Neural crest cell (in vitro differentiated cells): ENCODE measurements at places on chromosomes 4 and X. TPM values are rescaled to one million over a fixed set of nuclear protein-coding genes. Genes with fewer than 3 reads are reported as not detected.

Gene RPA4
- total RNA-seq = 0.44 and 0.50 TPM in 2 replicates

Gene CXCR3
- not detected in 2 replicates for total RNA-seq

Gene CTPS2
- total RNA-seq = 66.5 and 67.5 TPM in 2 replicates

Gene GJB1
- total RNA-seq = 12.3 and 12.4 TPM in 2 replicates

Gene MAGEC1
- not detected in 2 replicates for total RNA-seq

Gene NPY2R
- total RNA-seq = not detected in 2 replicates

Gene NFKB1
- 19.1 and 24.6 TPM in 2 replicates for total RNA-seq

Gene HELT
- not detected in 2 replicates for total RNA-seq

Gene PNMA3
- total RNA-seq = 9.8 and 10.0 TPM in 2 replicates

Gene HMX1
- total RNA-seq = 0.91 and 1.1 TPM in 2 replicates

Gene PABPC1L2A
- total RNA-seq = 0.23 and 0.39 TPM in 2 replicates

Gene DOK7
- total RNA-seq = 0.16 TPM in 1 of 2 replicates, not detected in the other

Gene TIGD2
- 9.4 and 10.3 TPM in 2 replicates for total RNA-seq

Gene CYBB
- total RNA-seq = not detected in 2 replicates

Gene P2RY10
- not detected in 2 replicates for total RNA-seq

Gene FRMPD3
- total RNA-seq = 1.8 and 2.3 TPM in 2 replicates

Gene RGN
- total RNA-seq = 0.27 and 0.70 TPM in 2 replicates

Gene CC2D2A
- 26.2 and 27.8 TPM in 2 replicates for total RNA-seq

Gene MED14
- 52.7 and 55.5 TPM in 2 replicates for total RNA-seq

Gene NALF2
- 4.9 and 5.7 TPM in 2 replicates for total RNA-seq

Gene SSX3
- total RNA-seq = not detected in 2 replicates

Gene ASB12
- total RNA-seq = 0.61 TPM in 2 replicates

Gene CT45A1
- total RNA-seq = not detected in 2 replicates

Gene MAGEA1
- total RNA-seq = not detected in 2 replicates

Gene CXCL1
- not detected in 2 replicates for total RNA-seq

Gene APLN
- total RNA-seq = 1.2 and 1.3 TPM in 2 replicates

Gene FAM3A
- 25.8 and 29.9 TPM in 2 replicates for total RNA-seq

Gene MSX1
- total RNA-seq = 2.2 and 2.5 TPM in 2 replicates

Gene CENPVL2
- total RNA-seq = 1.3 and 1.6 TPM in 2 replicates

Gene PNMA6A
- total RNA-seq = 9.7 and 10.4 TPM in 2 replicates

Gene RAB41
- not detected in 2 replicates for total RNA-seq

Gene RBM10
- total RNA-seq = 87.7 and 89.2 TPM in 2 replicates

Gene TLR1
- total RNA-seq = not detected in 2 replicates

Gene NDNF
- 23.9 and 25.4 TPM in 2 replicates for total RNA-seq

Gene ARR3
- not detected in 2 replicates for total RNA-seq

Gene RPS6KA6
- total RNA-seq = 7.8 and 8.8 TPM in 2 replicates

Gene EXOC1
- total RNA-seq = 25.9 and 27.3 TPM in 2 replicates

Gene XG
- total RNA-seq = not detected in 2 replicates

Gene CXCL5
- 0.28 and 0.45 TPM in 2 replicates for total RNA-seq

Gene IL1RAPL2
- total RNA-seq = 0.50 and 0.58 TPM in 2 replicates

Gene STPG2
- 0.21 and 0.23 TPM in 2 replicates for total RNA-seq

Gene GAGE1
- not detected in 2 replicates for total RNA-seq

Gene TRIM61
- total RNA-seq = 0.19 and 0.27 TPM in 2 replicates

Gene FAM53A
- 3.6 and 4.3 TPM in 2 replicates for total RNA-seq

Gene USP17L13
- not detected in 2 replicates for total RNA-seq

Gene NAT8L
- total RNA-seq = 18.8 and 19.5 TPM in 2 replicates

Gene SPANXN3
- total RNA-seq = not detected in 2 replicates
